Hair follicular keratinocyte (primary cell): ENCODE measurements at places on chromosomes 12 and 14. TPM values are rescaled to one million over a fixed set of nuclear protein-coding genes. Genes with fewer than 3 reads are reported as not detected.

BHLHE41 gene
- total RNA-seq: 0.19 and 2.7 TPM in 2 replicates

KERA gene
- not detected in 2 replicates for total RNA-seq

ACOT6 gene
- total RNA-seq: not detected in 2 replicates

PPFIA2 gene
- not detected in 2 replicates for total RNA-seq

KRT77 gene
- total RNA-seq: not detected in 2 replicates

HECTD1 gene
- 60.5 and 81.9 TPM in 2 replicates for total RNA-seq

HOXC12 gene
- total RNA-seq: 0.31 and 0.80 TPM in 2 replicates

SERPINA9 gene
- total RNA-seq: not detected in 2 replicates

MYO1H gene
- total RNA-seq: not detected in 2 replicates

TAS2R19 gene
- total RNA-seq: 0.39 TPM in 1 of 2 replicates, not detected in the other

ITGB7 gene
- total RNA-seq: 0.04 and 1.6 TPM in 2 replicates

OLR1 gene
- total RNA-seq: 0.04 TPM in 1 of 2 replicates, not detected in the other

DIO2 gene
- total RNA-seq: not detected in 2 replicates

KLRC3 gene
- not detected in 2 replicates for total RNA-seq

KRT72 gene
- total RNA-seq: not detected in 2 replicates

INTS13 gene
- 52.9 and 72.3 TPM in 2 replicates for total RNA-seq

NRL gene
- 1.2 and 2.2 TPM in 2 replicates for total RNA-seq

UBE3B gene
- total RNA-seq: 26.9 and 51.9 TPM in 2 replicates

DPY19L2 gene
- 0.70 and 2.9 TPM in 2 replicates for total RNA-seq

PMCH gene
- not detected in 2 replicates for total RNA-seq

NAV3 gene
- total RNA-seq: 23.9 and 28.6 TPM in 2 replicates

SRRM4 gene
- total RNA-seq: not detected in 2 replicates
